EL (cell line): ENCODE measurements at places on chromosomes 16 and 17.
A peak's percentile ranks its signal among the peaks of the same experiment; 100 is the strongest.

- no peak for DNase-seq
Measured at GRCh38 chr17:79833744-79834564, 5.3 kb downstream of the CBX4 start.

DNA sequence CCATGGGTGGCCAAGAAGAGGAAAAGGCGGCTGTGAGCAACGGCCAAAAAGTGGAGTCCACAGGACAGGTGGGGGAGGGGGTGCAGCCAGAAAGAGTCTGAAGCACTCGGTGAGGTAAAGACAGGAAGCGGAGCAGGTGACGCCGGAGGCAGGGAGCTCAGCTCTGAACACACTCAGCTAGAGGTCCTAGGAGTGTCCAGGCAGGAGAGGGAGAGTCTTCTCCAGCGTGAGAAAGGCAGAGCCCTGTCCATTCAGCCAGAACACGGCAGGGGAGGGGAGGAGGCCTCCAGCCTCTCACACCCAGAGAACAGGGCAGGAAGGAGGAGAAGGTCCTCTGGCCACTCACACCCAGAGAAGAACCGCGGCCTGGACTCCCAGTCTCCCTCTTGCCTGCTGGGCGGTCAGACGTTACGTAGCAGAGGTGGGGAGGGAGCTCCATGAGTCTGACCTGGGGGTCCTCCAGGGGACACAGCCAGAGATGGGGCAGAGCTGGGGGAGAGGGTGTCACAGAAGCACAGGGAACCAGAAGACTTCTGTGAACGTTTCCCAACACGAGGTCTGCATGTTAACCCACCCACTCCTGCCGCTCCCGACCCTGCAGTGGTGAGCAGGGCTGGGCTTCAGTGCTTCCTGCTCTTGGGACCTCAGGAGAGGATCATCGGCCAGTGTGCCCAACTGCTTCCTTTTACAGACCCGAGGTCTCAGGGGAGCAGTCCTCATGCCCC is 89.2 kb downstream of the ABR start:
- no peak for DNase-seq

DNA sequence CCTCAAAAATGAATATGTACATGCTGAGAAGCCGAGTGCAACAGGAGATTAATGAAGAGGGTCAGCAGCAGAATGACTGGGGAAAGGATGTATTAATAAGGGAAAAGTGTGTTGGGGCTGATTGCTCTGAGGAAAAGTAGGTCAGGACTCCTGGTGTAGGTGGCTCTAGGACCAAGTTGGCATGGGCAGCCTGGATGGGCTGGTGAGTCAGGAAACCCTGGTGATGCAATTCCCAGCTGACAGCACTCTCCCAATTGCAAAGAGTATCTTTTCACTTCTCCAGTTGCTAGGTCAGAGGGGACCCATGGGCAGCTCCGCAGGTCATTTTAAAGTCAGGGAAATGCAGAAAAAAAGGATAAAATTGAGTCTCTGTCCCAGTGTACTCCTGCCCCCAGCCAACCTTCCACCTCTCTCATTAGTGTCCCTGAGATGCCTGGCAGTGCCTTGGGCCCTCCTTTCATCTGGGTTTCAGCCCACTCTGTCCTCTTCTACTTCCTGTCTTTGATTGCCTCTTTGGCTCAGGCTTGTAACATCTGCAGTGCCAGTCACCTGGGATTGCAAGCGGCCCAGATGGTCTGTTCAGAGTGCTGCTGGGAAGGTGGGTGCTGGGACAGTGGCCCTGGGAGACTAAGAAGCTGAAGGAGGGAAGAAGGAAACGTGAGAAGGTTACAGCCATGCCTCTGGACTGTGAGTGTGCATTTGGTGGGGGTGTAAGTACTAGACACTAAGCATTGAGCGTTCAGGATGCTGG is 2177.2 kb downstream of the TP53TG3F start:
- no peak for DNase-seq

- DNase-seq = no peak
Measured at GRCh38 chr17:17120294-17120693, 78.0 kb downstream of the MPRIP start.

DNA sequence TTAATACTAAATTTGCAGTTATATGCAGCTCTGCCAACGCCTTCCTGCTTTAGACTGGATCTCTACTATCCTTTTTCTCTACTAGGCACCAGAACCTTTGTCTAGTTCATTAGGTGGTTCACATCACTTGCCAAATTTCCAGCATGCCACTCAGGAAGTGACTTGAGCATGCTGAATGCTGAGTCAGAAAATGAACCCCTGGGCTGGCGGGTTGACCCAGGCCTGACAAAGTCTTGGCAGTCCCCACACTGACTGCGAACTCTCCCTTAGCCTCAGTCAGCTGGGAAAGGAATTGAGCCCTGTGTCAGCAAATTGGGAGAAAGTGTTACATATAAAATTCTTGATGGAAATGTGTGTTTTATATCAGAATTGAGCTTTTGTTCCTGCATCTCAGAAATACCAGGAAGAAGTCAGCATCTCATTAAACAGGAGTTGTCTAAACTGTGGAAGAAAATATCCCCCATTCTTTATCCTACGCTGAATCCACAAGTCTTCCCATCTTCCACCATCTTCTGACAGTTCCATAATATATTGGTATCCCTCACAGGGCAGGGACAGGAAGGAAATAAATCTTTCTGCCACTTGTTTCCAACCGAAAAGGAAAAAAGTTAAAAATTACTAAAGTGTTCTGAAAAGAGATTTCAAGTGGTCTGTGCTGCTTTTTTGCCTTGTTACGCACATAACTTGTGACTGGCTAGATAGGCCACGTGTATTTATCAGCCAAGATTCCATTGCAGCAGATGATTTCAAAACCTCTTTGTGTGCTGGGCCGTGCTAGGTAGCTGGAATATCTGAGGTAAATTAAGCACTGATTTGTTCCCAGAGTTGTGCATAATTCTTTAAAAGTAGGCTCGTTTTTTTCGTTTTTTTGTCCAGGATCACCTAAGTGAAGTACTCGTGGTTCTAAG is 16.7 kb upstream of the SLC12A3 start:
- peak; percentile 86 for DNase-seq

GRCh38 chr17:288802-289356 is 63.7 kb downstream of the RPH3AL start:
- DNase-seq = no peak

DNA sequence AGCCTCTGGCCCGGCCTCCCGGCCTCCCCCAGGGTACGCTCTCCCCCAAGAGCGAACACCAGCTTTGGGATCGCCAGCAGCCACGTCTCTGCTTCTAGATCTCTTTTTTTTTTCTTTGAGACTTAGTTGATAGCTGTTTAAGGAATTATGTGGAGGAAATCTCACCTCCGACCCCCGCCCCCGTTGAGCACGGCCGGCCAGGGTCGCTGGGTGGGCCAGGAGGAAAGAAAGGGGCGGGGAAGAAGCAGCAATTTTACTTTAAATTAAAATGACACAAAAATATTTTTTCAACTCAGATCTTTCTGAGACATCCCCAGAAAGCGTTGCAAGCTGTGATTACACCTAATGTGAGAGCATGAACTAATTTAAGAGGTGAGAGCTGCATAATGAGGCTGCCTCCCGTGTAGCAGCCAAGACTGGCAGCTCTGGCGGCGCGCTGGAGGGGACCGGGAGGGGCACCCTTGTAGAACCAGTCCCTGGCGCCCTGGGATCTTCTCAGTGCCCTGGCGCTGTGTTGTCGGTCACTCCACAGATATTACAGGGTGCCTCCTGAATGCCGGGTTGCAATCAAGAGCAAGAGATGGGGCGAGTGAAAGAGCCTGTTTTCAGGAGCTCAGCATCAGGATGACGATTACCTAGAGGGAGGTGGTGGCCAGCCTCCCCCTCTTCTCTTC is 1.9 kb upstream of the CBLN1 start:
- no peak for DNase-seq

DNA sequence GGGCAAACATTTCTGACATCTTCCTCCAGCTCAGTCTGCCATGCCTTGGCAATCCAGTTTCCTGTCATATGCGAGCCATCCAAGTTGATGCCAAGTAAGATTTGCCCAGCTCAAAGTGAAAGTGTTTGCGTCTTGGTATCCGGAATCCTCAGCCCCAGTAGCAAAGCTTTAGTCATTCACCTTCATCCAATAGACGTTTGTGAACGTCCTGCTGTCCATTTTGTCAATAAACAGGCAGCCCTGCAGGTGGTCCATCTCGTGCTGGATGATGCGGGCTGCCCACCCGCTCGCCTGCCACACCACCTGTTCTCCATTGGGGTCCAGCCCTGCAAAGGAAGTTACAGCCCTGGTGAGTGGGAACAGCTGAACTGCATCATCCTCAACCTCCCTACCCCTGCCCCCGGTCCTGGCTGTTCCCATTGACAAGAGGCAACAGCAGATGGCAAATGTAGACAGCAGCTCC is 1.5 kb downstream of the PDF start:
- DNase-seq = peak; percentile 51

GRCh38 chr16:87729266-87729954 is 36.4 kb downstream of the KLHDC4 start:
- no peak for DNase-seq

GRCh38 chr17:13736916-13737315 is 135.2 kb upstream of the HS3ST3A1 start:
- peak; percentile 77 for DNase-seq

GRCh38 chr17:44747566-44747965 is 11.2 kb upstream of the ADAM11 start:
- no peak for DNase-seq

- no peak for DNase-seq
Measured at GRCh38 chr16:12435730-12436129, 368.0 kb downstream of the CPPED1 start.

GRCh38 chr17:71063127-71063526 is 893.8 kb downstream of the KCNJ2 start:
- no peak for DNase-seq

GRCh38 chr17:61575352-61575975 is 15.6 kb downstream of the NACA2 start:
- DNase-seq = peak; percentile 11

GRCh38 chr17:75634754-75635609 is 1.7 kb downstream of the SMIM5 start:
- no peak for DNase-seq

- DNase-seq = peak; percentile 86
Measured at GRCh38 chr17:31724026-31724425, 135.0 kb downstream of the COPRS start.

DNA sequence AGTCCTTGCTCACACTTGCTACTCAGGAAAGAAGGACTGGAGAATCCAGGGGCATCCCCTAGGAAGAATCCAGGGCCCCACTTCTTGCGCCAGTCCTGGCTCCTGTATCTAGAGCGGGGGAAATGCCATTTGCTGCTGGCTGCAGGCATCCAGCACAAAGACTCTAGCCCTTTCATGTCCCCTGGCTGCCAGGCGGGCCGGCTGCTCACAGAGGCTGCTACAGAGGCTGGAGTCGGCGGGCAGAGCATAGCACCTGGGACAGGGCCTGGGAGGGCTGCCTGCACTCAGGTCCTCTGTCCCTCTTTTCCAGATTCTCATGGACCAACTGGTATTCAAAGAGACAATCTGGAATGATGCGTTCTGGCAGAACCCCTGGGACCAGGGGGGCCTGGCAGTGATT is 13.8 kb downstream of the SMIM5 start:
- DNase-seq = no peak

- DNase-seq = no peak
Measured at GRCh38 chr16:67199808-67200198, 872 bp downstream of the ELMO3 start.

- DNase-seq = no peak
Measured at GRCh38 chr17:9544221-9544620, 31.4 kb downstream of the STX8 start.

DNA sequence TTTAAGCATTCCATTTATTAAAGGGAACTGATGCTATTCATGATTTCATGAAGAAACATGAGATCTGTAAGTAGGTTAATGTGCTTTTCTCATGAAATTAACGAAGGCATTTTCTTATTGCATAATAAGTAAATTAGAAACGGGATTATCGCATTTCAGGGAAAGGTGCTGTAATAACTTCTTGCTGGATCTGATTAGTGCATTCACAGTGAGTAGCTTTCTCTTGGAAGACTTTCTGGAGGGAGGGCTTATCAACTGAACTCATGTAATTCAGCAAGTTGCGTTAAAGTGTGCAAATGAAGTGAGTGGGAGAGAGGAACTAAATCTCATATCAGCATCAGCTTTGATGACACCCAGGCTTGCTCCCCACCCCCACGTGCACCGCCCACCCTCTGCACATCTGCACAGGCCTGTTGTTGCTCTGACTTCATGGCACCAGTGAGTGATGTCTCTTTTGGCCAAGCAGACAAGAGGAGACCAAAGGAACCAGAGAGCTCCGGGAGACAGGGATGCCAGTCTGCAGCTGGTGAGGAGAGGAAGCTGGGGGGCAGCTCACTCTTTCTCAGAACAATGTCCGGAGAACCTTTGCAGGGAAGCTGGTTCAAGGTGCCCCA is 26.3 kb upstream of the GAS7 start:
- no peak for DNase-seq

DNA sequence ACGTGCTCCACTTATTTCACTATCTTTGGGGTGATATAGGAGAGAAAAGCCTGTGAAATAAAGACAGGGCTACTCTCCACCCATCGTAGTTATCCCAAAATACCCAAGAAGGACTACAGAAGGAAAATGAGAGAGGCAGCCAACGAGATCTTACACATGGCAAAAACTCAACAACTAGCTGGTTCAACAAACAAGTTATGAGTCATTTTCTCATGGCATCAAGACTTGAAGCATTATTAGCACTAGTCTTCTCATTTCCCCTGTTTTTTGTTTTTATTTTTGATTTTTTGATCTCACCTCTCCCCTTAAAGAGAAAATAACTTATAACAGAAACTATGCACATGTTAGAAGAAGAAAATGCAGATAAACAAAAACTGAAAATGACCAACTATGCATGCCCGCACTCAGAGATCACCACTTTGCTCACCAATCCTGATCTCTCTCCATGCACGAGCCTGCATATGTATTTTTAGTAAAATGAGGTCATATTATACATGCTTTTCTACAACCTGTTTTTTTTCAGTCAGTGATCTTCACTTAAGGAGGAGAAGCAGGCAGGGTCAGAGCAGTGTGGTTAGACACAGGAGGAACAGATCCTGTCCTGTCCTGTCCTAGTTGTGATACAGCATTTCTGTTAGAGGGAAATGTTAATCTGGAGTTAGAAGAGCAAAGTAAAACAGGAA is 22.8 kb downstream of the FAM117A start:
- DNase-seq = no peak

DNA sequence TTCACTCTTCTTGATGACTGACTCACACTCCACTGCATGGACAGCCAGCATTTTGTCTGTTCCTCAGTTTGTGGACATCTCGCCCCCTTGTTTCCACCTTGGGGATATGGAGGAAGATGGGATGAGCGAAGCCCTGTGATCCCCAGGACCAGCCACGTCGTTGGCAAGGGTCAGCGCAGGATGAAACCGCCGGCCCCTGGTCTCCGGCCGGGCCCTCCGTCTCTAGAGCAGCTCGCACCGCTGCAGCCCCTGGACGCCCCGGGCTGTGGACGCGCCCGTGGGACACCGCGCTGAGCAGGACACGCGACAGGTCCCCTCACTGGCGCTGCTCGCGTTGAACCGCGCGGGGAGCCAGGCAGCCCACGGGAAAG is 604 bp upstream of the ZC3H18 start:
- peak; percentile 22 for DNase-seq

DNA sequence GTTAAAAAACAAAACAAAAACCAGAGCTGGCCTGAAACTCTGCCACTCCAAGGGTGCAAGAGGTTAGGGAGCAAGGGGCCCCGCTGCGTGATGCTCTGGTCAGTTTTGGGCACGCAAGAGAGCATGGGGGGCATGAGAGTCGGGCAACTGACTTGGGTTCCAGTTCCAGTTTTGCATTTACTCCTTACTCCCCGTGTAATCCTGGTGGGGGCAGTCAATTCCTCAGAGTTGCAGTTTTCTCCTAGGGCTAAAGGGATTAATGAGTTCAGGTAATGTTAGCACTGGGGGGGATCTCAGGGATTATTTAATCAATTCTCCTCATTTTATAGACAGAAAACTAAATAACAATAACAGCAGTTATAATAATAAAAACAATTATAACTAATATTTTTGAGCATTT is 72.9 kb upstream of the PMFBP1 start:
- DNase-seq = no peak

- DNase-seq = no peak
Measured at GRCh38 chr17:5667871-5668270, 83.6 kb upstream of the NLRP1 start.
